Activated CD4-positive, CD25-positive, alpha-beta regulatory T cell treated with anti-CD3 and anti-CD28 coated beads, Interleukin-2, amount 50 U/mL, for 16 hours (primary cell): ENCODE measurements at places on chromosomes 6 and 20.

- DNase-seq = no peak
These were observed 53.7 kb downstream of the BMP7 start for GRCh38 chr20:57212534-57213276.

GRCh38 chr6:116392132-116393013 lies 21.6 kb downstream of the DSE start:
- DNase-seq = no peak

GRCh38 chr20:57620999-57621398 lies 773 bp upstream of the ZBP1 start:
- DNase-seq = no peak

- DNase-seq = no peak
These were observed 258.5 kb downstream of the HIVEP2 start for GRCh38 chr6:142686507-142686887.

- DNase-seq = no peak
These were observed 47.5 kb upstream of the TMX4 start for GRCh38 chr20:8067082-8067481.
